RWPE2 (cell line): ENCODE measurements at places on chromosomes 7 and 10.

- DNase-seq: no peak
- H3K27me3 ChIP-seq: no peaks in the 10 kb centered on the region
- no peaks in the 10 kb centered on the region for H3K36me3 ChIP-seq
- peaks cover 4% of the 10 kb centered on the region for H3K4me1 ChIP-seq
- no peak overlapping the region for H3K27ac ChIP-seq
Measured at GRCh38 chr10:116669832-116670644, 49.3 kb downstream of the PNLIPRP2 start.

DNA sequence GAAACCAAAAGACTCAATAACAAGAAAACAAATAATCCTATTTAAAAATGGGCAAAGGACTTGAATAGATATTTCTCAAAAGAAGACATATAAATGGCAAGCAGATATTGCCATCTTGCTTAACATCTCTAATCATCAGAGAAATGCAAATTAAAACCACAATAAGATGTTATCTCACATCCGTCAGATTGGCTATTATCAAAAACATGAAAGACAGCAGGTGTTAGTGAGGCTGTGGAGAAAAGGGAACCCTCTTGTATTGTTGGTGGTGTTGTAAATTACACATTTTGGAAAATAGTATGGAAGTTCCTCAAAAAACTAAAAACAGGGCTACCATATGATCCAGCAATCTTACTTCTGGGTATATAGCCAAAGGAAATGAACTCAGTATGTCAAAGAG is 25.7 kb downstream of the OPALIN start:
- no peaks in the 10 kb centered on the region for H3K4me1 ChIP-seq
- no peak overlapping the region for H3K27ac ChIP-seq
- H3K27me3 ChIP-seq: no peaks in the 10 kb centered on the region
- no peak for DNase-seq
- no peaks in the 10 kb centered on the region for H3K36me3 ChIP-seq
- H3K4me3 ChIP-seq: no peak overlapping the region

DNA sequence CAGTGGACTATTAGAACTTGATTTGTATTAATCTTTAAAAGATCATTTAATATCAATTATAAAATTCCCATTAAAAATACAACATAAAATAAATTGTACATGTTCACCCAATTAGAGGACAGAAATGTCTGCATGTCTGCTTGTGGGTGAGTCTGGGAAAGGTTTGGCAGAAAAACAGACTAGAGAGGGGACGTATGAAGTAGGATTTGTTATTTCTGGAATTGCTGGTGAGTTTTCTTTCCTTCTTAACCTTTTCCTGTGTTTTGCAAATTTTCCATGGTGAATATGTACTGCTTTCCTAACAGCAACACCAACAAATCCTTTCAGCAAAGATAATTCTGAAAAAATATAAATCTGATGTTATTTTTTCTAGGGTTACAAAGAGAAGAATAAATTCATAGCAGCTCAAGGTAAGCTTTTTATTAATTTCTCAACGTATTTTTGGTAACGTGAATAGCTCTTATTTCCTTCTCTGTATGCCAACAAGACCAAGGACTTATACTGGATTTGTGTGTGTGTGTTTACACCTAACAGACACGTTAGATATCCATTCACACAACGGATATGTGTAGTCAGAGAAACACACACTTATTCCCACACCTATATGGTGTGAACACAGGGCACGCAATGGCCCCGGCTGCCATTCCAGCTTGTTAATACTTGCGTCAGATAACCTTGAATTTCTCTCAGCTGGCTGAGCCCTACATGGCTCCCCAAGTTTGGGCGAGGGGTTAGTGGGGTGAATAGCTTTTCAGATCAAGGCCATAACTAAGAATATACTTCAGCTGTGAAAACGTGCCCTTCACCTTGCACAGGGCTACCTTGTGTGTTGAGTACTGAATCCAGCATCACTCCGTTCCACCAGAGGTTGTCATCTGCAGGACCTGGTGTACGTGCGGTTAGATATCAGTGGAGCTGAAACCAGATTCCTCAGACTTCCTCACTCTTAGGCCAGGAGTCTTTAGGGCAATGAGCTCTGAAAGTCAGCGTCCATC is 64.6 kb downstream of the MKI67 start:
- H3K4me1 ChIP-seq: peaks cover 19% of the 10 kb centered on the region
- no peak overlapping the region for H3K27ac ChIP-seq
- H3K4me3 ChIP-seq: no peak overlapping the region
- H3K36me3 ChIP-seq: peaks cover 32% of the 10 kb centered on the region
- H3K27me3 ChIP-seq: no peaks in the 10 kb centered on the region

- H3K4me3 ChIP-seq: no peak overlapping the region
- no peaks in the 10 kb centered on the region for H3K27me3 ChIP-seq
- H3K36me3 ChIP-seq: no peaks in the 10 kb centered on the region
- DNase-seq: no peak
- peaks cover 13% of the 10 kb centered on the region for H3K4me1 ChIP-seq
Measured at GRCh38 chr7:36288501-36288900, 101.2 kb upstream of the ANLN start.

GRCh38 chr10:1199897-1200721 is 143.9 kb downstream of the WDR37 start:
- H3K4me3 ChIP-seq: no peak overlapping the region
- no peaks in the 10 kb centered on the region for H3K4me1 ChIP-seq
- H3K36me3 ChIP-seq: no peaks in the 10 kb centered on the region
- H3K27me3 ChIP-seq: no peaks in the 10 kb centered on the region
- DNase-seq: no peak
